Thymus (tissue), 14 donors: ENCODE measurements at places on chromosomes 2 and 18. TPM values are rescaled to one million over a fixed set of nuclear protein-coding genes. Genes with fewer than 3 reads are reported as not detected.
A peak's percentile ranks its signal among the peaks of the same experiment; 100 is the strongest.

The REG1B gene
- total RNA-seq: not detected

The PTCD3 gene
- total RNA-seq: 116 TPM

The CAPN14 gene
- 0.52 TPM for total RNA-seq

The SIX2 gene
- 0.90 TPM for total RNA-seq

The PXDN gene
- total RNA-seq: 6.4 TPM

The GPR75 gene
- total RNA-seq: 0.57 TPM

The KIAA2012 gene
- total RNA-seq: 0.19 TPM

DNA sequence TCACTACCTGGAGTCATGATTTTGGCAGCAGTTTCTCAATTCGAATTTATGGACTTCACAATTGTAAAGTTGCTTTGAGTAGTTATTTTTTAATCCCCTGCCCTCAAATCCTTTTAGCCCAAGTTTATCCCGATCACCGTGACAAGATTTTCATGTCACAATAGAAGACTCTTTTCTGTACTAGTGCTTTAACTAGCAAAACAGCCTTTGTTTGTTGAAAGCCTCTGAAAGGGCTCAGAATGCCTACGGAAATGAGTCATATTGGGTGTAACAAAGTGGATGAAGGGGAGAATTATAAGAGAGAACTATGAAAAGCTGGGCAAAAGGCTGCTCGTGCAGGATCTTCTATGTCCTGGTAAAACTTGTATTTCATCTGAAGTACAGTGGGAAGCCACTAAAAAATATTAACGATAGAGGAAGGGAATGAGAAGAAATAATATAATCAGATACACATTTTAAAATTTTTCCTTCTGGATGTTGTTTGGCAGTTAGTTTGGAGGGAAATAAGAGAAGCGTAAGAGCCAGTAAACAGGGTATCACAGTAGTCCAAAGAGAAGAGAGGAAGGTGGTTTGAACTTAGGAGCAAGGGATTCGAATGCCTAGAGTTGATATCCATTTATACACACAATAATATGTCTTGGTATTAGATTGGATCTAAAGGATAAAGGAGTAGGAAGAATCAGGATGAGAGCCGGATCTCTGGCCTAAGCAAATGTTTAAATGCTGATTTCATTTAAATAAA is 114.9 kb downstream of the GALNT13 start:
- H3K27me3 ChIP-seq: no peaks in the 10 kb centered on the region
- no peak for DNase-seq
- H3K36me3 ChIP-seq: no peaks in the 10 kb centered on the region
- no peak overlapping the region for H3K27ac ChIP-seq
- no peak overlapping the region for H3K4me3 ChIP-seq
- H3K4me1 ChIP-seq: no peaks in the 10 kb centered on the region

DNA sequence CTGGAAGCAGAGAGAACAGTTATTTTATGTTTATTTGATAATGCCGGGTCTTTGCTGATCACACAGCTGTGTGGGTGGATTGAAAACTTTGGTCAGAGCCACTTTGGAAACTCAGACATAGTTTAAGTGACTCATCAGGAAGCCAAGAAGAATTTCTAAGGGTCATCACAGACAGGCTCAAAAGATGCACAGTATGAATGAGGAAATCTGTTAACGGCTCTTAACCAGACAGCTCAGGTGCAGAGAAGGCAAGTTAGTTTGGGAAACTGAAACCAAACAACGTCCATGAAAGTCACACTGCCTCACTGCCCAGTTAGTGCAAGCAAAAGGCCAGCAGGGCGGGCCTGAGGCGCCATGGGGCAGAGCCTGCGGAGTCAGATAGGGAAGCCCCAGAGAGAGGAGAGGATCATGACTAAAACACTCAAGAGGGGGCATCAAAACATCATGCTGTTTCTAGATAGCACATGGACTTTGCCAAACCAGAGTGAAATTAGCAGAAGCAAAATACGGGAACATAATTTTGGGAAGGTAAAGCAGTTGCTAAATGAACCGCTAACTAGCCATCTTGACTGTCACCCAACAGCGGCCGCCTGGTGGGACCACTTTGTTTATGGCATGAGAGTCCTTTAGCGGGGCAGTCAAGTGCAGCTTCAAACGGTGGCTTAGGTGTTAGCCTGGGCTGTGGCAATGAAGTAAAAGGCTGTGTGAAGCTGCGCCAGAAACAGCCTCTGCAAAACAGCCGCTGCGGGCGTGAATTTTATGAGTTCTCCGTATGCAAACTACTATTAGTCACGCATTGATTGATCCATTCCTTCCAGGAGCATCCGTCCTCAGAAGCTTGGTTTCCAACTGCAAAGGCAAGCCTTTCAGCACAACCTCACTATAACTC is 101.2 kb downstream of the KCTD18 start:
- no peaks in the 10 kb centered on the region for H3K4me1 ChIP-seq
- no peak for DNase-seq
- no peaks in the 10 kb centered on the region for H3K27me3 ChIP-seq
- no peak overlapping the region for H3K27ac ChIP-seq
- no peak overlapping the region for H3K4me3 ChIP-seq
- no peaks in the 10 kb centered on the region for H3K36me3 ChIP-seq

GRCh38 chr2:199309411-199309810 is 148.3 kb downstream of the SATB2 start:
- H3K27ac ChIP-seq: no peak overlapping the region
- no peaks in the 10 kb centered on the region for H3K27me3 ChIP-seq
- no peaks in the 10 kb centered on the region for H3K4me1 ChIP-seq
- no peaks in the 10 kb centered on the region for H3K36me3 ChIP-seq

DNA sequence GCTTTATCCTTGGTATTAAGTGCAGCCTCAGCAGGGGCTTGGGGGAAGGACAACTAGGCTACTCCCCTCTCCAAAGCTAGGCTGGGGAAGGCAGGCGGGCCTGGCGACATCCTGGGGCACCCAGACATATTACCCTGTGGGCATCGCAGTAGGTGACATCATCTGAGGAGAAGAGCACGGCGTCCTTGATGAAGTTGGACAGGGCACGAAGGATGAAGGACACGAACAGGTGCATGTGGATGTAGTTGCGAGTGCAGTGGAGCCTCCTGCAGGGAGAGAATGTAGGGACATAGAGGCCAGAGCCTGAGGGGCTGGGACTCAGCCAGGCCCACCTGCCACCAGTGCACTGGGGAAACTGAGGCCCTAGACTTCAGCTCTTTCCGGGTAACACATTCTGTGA is 32.3 kb downstream of the TMEM37 start:
- no peaks in the 10 kb centered on the region for H3K4me1 ChIP-seq
- H3K27me3 ChIP-seq: no peaks in the 10 kb centered on the region
- H3K4me3 ChIP-seq: no peak overlapping the region
- no peaks in the 10 kb centered on the region for H3K36me3 ChIP-seq
- no peak overlapping the region for H3K27ac ChIP-seq

DNA sequence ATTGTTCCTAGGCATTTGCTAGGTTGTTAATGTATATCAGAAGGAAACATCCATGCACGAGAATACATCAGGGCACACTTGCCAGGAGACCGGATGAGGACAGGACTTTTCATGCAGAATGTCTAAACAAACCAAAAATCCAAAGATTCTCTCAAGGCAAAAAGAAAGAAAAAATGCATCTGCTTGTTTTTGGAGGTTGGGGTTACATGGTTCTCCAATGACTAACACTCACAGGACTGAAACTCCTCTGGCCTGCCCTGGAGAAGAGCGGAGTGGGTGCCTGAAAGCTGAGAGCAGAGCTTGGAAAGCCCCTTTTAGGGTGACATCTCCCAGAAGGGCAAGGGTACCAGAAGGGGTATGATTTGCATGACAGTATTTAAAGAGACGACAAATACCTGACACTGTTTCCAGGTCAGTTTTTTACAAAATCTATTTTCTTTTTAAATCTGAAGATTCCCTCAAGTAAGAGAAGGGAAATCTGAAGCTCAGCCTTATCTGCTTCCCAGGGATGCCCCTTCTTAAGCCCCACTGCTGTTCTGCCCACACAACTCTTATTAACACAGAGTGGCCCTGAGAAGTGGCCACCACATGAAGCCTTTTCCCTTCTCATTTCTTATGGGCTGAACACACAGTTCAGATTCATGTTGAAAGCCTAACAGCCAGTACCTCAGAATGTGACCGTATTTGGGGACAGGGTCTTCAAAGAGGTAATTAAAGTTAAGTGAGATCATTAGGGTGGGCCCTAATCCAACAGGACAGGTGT is 216.4 kb downstream of the STK39 start:
- H3K4me3 ChIP-seq: no peak overlapping the region
- DNase-seq: no peak
- H3K27me3 ChIP-seq: no peaks in the 10 kb centered on the region
- H3K36me3 ChIP-seq: peaks cover 3% of the 10 kb centered on the region
- no peak overlapping the region for H3K27ac ChIP-seq

DNA sequence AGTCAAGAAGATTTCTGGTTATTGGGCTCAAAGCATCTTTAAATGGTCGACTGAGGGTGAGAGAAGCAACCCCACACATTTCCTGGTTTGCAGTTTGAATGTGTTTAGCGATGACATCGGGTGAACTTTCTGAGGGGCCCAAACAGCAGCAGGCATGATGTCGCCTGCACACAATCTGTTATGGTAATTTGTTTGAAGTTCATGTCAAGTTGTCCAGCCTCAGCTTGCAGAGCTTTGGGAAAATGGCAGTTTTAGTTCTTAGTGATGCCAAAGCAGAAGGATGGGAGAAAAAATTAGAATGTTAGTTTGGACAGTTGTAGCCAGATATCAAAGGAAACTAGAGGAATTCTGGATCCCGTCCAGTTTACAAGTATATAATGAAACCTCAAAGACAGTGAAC is 284.6 kb downstream of the MBD5 start:
- no peaks in the 10 kb centered on the region for H3K27me3 ChIP-seq
- no peaks in the 10 kb centered on the region for H3K36me3 ChIP-seq
- H3K4me3 ChIP-seq: no peak overlapping the region
- no peaks in the 10 kb centered on the region for H3K4me1 ChIP-seq
- DNase-seq: no peak
- no peak overlapping the region for H3K27ac ChIP-seq

DNA sequence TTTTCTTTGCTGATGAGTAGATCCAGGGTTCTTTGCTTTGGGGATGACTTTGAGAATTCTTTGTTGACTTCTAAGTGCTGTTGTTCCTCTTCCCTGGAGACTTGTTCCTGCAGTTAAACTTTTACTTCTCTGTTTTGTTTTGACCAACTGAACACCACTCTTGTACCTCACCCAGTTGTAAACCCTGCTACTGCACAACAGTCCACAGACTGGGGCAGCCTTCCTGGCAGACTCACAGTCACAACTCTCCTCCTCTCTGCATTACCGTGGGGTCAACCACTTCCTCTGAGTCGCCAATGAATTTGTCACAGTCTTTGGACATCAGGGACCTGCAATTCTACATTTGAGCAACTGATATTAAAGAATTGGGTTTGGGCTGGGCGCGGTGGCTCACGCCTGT is 3.8 kb upstream of the SLC8A1 start:
- H3K4me1 ChIP-seq: peaks cover 16% of the 10 kb centered on the region
- H3K27ac ChIP-seq: no peak overlapping the region
- no peaks in the 10 kb centered on the region for H3K27me3 ChIP-seq
- no peak for DNase-seq
- H3K36me3 ChIP-seq: no peaks in the 10 kb centered on the region
- no peak overlapping the region for H3K4me3 ChIP-seq

GRCh38 chr2:9336576-9337314 is 86.6 kb downstream of the ITGB1BP1 start:
- no peak for DNase-seq
- H3K27ac ChIP-seq: peak overlapping the region; percentile 36
- no peak overlapping the region for H3K4me3 ChIP-seq
- no peaks in the 10 kb centered on the region for H3K4me1 ChIP-seq
- H3K36me3 ChIP-seq: no peaks in the 10 kb centered on the region

DNA sequence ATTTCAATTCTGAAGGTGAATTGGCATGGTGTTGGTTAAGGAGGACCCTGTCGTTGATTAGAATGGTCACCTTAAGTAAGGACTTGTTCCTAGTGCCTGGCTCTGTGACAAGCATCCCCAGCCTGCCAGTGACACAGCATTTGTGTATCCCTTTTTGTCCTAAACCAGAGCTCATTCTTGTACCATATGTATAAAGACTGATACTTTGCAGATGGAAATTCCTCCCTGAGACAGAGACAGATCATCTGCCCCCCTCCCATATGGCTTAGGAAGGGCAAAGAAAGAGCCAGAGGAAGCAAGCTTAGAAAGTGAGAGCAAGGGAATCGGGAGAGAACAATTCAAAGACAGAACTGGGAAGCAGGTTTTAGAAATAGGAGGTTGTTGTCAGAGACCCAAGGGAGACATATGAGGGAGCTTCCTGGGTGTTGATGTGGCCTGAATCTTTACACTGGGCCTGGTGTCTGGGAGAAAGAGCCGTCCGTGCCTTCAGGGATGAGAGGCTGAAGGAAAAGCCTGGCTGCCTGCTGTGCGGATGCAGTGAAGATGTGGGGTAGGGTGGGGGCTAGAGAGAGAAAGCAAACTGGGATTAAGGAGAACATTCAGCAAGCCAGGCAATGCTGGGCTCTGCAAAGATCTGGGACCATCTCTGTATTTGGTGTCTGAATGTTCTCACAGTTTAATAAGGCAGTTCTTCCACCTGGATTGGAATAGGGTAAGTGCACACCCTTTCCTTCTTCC is 13.2 kb upstream of the CHRNA1 start:
- H3K4me1 ChIP-seq: peaks cover 28% of the 10 kb centered on the region
- no peaks in the 10 kb centered on the region for H3K27me3 ChIP-seq
- no peak for DNase-seq
- H3K36me3 ChIP-seq: no peaks in the 10 kb centered on the region

DNA sequence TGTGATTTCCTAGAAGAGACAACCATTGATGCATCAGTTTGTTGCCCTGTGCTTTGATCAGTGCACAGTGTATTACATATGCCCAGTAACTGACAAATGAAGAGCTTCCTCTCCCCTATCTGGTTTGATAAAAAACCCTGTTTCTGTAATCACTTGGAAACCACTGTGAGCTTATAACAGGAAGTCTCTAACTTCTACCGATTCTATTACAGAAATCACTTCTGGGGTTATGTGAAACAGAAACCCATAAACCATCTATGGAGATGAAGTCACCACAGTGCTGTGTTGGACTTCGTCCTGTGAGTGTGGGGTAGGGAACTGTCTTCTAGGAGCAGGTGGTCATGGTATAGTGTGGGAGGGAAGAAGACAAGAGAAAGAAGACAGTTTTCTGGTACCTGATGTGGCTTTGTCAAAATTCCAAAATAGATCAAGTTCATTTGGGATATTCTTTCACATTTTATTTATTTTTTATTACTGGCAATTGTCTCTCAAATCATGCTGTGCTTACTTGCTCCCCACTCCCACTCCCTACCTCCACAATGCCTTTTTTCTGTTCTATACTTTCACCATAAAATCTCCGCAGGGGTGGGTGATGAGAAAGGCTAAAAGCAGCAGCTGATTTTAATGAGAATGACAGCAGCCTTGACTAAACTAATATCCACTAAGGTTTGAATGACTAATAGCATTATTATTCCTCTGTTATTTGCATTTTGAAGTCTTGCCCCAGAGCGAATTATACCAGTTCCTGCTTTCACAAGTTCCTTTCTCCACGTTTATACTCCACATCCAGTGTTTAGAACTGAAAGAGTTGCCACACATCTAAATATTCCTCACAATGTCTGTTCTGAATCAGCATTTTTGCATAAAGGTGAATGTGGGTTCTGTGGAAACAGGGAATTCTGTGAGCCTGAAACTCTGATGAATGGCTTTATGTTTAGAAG is 41.7 kb upstream of the RND3 start:
- no peak overlapping the region for H3K27ac ChIP-seq
- H3K36me3 ChIP-seq: no peaks in the 10 kb centered on the region
- no peak overlapping the region for H3K4me3 ChIP-seq
- no peaks in the 10 kb centered on the region for H3K4me1 ChIP-seq

GRCh38 chr2:85889627-85890281 is 964 bp upstream of the ST3GAL5 start:
- H3K27ac ChIP-seq: peak overlapping the region; percentile 83
- H3K4me3 ChIP-seq: peak overlapping the region; percentile 81
- no peaks in the 10 kb centered on the region for H3K27me3 ChIP-seq
- DNase-seq: no peak
- H3K36me3 ChIP-seq: no peaks in the 10 kb centered on the region

- no peaks in the 10 kb centered on the region for H3K27me3 ChIP-seq
- no peaks in the 10 kb centered on the region for H3K36me3 ChIP-seq
- DNase-seq: no peak
- H3K27ac ChIP-seq: no peak overlapping the region
These were observed 25.5 kb downstream of the CYRIA start for GRCh38 chr2:16640001-16640700.
